ENCODE measurements at places on chromosomes 7 and 10.

DNA sequence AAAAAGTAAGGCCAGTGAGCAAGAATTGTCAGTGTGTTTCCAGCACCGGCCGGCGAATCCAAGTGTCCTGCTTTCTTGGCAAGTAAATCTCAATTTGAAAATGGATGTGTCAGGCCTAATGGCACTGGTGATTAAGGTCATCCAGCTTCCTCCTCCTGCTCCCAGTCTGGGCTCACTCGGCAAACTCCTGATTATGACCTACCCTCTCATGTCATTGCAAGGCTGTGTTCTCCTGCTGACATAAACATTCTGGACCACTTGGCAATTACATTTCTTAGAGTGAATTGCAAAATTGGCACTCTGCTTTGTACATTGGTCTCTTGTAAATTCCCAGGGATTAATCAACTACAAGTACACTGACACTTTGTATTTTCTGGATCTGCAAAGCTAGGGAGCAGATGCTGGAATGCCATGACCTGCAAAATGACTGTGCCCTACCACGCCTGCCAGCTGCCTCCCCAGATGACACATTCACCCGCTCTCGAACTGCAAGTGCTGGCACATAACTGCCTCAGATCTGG, 473.8 kb downstream of the KIF20B start:
- DNase-seq: no peak

- DNase-seq: no peak
Measured at GRCh38 chr7:112079122-112079521, 127.1 kb downstream of the DOCK4 start.

DNA sequence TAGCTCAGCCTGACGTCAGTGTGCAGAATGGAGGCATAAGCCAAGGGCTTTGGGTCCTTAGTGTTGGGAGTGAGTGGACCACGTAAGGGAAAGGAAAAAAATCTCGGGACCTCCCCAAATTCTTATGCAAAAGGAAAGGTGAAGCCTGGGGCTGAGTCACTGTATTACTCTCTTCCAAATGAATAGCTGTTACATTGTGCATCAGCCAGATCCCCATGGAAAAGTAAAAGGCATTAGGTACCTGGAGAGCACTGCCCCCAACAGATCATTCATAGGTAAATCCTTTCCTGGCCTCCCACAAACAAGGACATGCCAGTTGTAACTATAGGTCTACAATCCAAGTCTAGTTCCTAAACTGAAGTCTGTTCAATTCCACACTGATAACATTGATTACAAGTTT, 170.5 kb downstream of the C1GALT1 start:
- DNase-seq: peak; percentile 2

GRCh38 chr10:27373566-27374160, 130.4 kb upstream of the RAB18 start:
- DNase-seq: no peak

GRCh38 chr10:71395621-71396020, 1.1 kb upstream of the CDH23 start:
- DNase-seq: no peak

DNA sequence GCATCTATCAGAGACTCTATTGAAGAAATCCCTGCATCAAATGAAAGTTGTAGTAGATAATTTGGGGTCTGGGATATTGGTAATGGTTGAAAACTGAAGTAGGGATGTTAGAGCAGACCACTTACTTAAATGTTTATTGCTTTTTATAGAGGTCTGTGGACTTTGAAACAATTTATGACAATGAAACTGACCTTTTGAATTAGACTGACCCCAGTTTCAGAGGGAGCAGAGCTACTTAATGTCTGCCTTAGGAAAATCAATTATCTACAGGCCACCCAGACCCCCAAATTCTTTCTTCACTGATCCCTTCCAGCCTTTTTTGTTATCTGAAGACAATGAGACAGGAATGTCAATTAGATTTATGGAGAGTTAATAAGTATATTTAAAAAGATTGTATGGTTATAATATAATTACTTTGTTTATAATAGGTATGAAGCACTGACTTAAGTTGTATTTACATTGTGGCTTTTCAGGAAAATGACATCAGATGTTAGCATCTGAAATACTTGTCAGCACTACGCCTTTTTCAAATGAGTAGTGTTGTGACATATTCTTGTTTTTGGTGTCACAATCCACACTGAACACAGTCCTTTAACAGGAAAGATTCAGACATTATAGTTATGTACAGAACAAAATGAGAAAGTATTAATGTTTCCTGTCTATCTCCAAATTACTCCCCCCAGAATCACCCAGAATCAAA, 13.9 kb downstream of the MGAM2 start:
- no peak for DNase-seq

DNA sequence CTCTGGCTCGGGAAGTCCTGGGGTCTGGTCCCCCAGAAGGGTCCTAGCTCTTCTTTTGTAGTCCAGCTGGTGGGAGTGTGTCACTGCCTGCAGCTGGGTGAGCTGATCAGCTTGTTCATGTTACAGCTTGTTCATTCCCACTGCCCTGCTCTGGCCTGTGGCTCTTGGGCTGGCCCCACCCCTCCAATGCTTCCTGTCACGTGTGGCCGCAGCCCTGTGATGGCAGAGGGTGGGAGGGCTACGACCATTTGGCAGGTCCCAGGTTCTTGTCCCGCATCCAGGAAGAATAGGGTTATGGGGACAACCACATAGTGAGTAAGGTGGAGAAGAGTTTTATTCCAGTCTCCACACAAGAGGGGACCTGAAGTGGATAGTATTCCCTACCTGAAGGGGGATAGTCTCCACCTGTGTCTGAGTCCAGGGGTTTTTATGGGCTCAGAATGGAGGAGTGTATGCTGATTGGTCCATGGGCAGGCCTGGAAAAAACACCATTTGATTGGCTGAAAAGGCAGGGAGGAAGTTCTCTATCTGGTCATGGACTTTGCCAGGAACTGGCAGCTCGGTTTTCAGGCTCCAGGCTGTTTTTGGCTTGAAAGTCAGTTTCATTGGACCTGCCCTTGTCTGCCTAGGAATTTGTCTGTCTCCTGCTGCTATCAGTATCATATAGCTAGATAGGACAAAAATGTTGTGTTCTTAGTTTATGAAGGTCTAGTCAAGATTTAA, 13.1 kb downstream of the SDHAF3 start:
- no peak for DNase-seq

DNA sequence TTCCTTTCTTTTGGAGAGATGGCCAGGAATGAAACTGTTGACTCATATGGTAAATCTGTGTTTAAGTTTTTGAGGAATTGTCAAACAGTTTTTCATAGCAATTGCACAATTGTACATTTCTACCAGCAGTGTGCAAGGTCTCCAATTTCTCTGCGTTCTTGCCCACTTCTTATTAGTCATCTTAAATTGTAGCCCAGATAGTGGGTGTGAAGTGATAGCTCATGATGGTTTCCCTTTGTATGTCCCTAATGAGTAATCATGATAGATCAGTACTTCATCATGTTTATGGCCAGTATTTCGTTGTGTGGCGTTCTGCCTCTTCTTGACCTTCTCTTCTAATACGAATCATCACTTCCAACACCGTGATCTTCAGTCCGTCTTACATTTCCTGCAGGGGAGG, 136.3 kb downstream of the DOCK1 start:
- peak; percentile 86 for DNase-seq
